ENCODE measurements at places on chromosomes 2 and 18.
A peak's percentile ranks its signal among the peaks of the same experiment; 100 is the strongest.

- no peak for DNase-seq
Observed at GRCh38 chr2:209633911-209634310, 137.7 kb upstream of the UNC80 start.

GRCh38 chr2:67213270-67213670 lies 183.9 kb upstream of the ETAA1 start:
- no peak for DNase-seq

GRCh38 chr2:144607891-144608521 lies 88.1 kb upstream of the ZEB2 start:
- DNase-seq = peak; percentile 23

- no peak for DNase-seq
Observed at GRCh38 chr18:2336690-2337392, 234.5 kb downstream of the METTL4 start.

GRCh38 chr2:26455037-26455669 lies 22.8 kb downstream of the OTOF start:
- DNase-seq = no peak

DNA sequence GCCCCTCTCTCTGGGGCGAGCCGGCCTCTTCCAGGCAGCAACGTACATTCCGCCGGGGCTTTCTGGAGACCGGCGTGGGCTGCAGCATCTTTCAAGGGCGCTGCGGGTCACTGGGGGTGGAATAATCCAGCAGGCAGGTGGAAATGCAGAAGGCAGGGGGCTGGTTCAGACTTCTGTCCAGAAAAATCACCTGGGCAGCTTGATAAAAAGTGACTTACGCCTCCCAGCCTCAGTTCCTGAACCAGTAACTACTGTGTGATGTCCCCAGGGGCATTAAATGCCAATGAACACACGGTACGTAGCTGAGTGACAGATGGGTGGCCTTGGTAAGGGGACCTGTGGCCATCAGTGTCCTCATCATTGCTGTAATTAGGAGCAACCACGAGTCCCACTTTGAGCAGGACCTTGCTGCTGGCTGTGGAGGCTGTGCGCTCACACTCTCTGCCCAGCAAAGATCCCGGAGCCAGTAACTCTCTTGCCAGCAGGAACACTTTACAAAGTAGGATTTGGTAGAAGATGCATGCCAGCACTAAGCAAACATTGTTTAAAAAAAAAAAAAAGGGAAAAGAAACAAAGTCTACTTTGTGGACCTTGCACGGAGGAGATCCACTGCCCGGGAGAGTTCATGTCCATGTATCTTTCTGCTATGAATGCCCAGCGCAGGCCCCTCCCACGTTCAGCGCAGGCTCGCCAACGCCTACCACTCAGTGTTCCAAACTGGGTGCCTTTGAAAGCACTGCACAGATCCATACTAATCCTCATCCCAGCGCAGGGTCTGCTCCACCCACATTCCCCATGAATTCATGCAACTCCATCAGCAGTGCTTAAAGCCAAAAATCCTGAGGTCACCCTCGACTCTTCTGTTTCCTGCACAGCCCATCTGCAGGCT lies 177.3 kb downstream of the HDAC4 start:
- DNase-seq = no peak

GRCh38 chr2:29191817-29192216 lies 76.6 kb downstream of the CLIP4 start:
- DNase-seq = no peak

DNA sequence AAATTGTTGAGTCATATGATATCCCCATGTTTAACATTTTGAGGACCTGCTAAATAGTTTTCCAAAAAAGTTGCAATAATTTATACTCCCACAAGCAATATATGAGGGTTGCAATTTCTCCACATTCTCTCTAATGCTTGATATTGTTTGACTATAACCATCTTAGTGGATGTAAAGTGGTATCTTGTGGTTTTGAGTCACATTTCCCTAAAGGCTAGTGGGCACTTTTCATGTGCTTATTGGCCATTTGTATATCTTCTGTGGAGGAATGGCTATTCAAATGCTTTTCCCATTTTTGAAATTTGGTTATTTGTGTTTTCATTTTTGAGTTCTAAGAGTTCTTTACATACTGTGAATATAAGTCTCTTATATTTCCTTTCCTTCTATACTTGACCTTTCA lies 82.7 kb downstream of the SCG2 start:
- no peak for DNase-seq

GRCh38 chr2:48194641-48195040 lies 288.3 kb upstream of the FBXO11 start:
- no peak for DNase-seq

GRCh38 chr18:10286580-10287150 lies 167.8 kb upstream of the APCDD1 start:
- no peak for DNase-seq

DNA sequence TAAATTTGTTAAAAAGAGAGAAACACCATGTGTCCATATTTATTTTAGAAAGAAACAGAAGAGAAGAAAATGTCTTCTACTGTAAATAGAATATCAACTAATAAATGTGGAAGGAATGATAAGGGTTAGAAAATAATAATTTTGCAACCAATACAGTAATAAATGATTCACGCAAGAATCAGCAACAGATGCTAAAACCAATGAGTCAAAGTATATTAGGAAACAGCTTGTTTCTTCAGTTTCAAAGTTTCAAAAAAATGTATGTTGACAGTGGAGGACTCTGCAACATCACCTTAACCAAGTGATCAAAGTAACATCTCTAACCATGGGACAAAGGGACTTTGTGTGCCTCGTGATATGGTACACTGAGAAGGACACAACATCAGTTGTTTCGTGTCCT lies 147.0 kb downstream of the TWIST2 start:
- no peak for DNase-seq

DNA sequence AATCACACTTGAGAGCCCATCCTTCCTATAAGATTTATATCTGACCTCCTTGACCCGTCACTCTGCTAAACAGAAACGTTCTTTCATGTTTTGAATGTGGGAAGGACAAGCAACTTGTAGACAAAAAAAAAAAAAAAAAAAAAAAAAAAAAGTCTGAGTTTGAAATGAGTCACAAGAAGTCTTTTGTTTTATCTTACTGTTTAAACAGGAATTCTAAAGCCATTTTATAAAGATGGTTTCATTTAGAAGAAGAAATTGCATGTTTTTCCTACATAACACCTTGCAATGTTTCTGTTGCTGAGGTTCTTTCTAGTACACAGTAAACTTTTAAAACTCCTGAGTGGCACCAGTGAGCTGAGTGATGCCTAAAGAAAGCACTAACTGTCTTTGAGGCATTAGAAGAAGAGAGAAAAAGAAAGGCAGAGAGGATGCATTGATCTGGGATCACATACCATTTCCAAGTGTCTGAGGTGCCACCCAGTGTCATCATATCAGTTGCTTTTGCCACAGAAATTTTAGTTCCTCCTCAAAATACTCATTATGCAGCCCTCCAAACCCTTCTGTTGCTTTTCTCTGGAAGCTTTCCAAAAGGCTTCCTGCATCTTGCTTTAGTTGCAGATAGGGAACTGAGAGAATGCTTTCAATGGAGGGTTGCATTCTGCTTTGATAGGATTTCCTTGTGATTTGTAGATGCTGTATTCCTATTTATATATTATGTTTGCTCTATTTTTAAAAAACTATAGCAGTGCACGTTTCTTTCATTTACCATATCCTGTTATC lies 69.1 kb downstream of the ACVR2A start:
- DNase-seq = no peak

GRCh38 chr2:12141618-12142258 lies 395.3 kb downstream of the LPIN1 start:
- no peak for DNase-seq

DNA sequence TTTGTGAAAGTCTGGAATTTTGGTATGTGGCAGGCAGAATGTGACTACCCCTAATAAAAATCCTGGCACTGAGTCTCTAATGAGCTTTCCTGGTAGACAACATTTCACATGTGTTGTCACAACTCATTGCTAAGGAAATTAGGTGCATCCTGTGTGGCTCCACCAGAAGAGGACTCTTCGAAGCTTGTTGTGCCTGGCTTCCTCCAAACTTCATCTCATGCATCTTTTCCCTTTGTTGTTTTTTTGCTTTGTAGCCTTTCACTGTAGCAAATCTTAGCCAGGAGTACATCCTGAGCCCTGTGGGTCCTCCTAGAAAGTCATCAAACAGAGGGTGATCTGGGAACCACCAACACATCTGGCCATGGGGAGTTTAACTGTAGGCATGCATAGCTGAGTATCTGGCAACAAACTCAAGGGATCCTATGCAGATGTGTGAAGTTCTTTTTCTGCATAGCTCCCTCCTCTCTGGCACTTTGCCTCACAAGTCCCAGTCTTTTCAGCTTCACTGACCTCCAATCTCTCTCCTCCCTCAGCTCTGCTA lies 42.1 kb upstream of the SERTAD2 start:
- DNase-seq = no peak

GRCh38 chr2:121124330-121124729 lies 160.7 kb downstream of the TFCP2L1 start:
- DNase-seq = no peak

- no peak for DNase-seq
Observed at GRCh38 chr2:143290221-143290620, 161.0 kb downstream of the ARHGAP15 start.

DNA sequence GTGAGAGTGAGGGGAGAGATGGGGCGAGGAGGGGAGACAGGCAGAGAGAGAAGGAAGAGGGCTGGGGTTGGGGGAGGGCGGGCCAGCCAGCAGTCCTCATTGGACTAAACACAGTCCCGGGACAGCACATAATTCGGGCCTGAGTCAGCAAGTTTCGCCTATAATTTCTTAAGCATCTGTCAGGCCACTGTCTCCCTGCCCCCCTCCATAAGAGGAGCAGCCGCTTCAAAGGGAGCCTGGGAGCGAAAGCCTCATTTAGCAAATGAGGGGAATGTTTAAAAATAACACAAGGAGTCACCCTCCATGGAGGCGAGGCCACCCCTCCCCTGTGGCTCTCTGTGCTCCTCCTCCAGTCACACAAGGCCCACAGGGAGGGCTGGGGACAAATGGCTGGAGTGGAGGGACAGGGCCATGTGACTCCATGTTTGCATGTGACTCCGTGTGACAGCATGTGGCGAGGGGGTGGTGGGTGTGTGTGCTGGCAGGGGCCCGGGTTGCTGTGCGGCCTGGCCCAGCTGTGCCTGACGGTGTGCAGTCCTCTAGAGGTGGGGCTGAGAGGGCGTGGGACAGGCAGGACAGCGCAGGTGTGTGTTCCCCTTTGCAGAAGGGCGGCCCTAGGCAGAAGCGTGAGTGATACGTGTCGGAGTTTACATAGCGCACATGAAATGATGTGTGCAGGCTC lies 162.4 kb downstream of the CELF4 start:
- peak; percentile 31 for DNase-seq

DNA sequence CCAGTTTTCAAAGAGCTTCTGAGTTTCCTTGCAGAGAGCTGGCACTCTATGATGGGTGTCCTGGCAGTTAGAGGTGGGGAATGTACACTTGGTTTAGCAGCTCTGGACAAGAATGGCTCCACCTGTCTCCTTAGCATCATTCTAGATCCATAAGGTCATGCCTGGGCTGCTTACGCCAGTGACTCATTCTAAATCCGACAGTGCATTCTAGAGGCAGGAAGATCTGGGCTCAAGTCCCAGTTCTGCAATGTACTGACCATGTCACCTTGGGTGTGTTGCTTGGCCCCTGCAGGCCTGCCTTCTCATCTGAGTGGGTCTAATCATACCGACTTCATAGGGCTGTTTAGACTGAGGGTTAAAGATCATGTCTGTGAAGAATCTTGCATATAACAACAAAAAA lies 46.5 kb downstream of the PTGR3 start:
- DNase-seq = peak; percentile 72

Data from gastrocnemius medialis (tissue), 4 donors.